ENCODE measurements at places on chromosomes 1 and 21. TPM values are rescaled to one million over a fixed set of nuclear protein-coding genes. Genes with fewer than 3 reads are reported as not detected.

GRCh38 chr1:43706598-43707189 is 642 bp upstream of the ST3GAL3 start:
- DNase-seq, result no peak

Gene HAO2
- not detected for total RNA-seq

- DNase-seq, result no peak
Measured at GRCh38 chr21:46158666-46159300, 3.4 kb upstream of the FTCD start.

Gene LCE6A
- not detected for total RNA-seq

- DNase-seq, result no peak
Measured at GRCh38 chr1:204410688-204411450, 748 bp downstream of the PPP1R15B start.

Gene MAP3K6
- 85.6 TPM for total RNA-seq

All from thoracic aorta (tissue), 2 donors.